Stimulated activated CD4-positive, alpha-beta T cell treated with anti-CD3 and anti-CD28 coated beads, Interleukin-2, amount 100 ng/mL, for 4 hours (primary cell): ENCODE measurements at places on chromosomes 16 and 17.

DNA sequence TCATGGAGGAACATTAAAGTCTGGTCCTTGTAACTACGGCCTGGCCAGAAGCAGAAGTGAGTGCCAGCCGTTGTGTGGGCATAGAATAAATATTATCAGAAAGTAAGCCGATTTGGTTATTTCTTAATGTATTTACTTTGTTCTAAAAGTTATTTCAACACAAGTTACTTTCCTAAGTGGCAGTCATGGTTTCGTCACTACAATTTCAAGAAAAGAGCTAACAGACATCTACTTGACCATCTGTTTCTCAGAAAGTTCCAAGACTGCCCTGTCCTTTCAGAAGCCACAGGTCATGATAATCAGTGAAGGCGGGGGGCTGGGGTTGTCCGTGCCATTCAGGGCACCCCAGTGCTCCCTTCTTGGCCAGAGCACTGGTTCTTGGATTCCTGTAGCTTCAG is 14.9 kb upstream of the FASN start:
- DNase-seq: no peak

DNA sequence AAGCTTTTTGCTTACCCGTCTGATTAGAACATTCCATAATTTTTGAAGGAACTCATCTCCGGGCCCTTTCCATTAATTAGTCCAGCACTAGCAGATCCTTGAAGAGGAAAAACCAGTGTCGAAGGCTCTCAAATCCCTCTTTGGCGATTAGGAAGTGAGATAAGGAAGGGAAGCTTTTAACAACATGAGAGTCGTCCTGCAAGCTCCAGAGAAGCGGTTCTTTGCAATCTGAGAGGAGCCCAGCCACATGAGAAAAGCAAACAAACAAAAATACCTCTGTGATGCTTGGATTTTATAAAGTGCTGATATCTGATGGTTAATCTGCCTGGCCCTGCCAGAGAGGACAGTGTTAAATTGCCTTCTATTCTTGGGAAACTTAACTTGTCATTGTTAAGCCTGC is 339.8 kb upstream of the SALL1 start:
- no peak for DNase-seq

DNA sequence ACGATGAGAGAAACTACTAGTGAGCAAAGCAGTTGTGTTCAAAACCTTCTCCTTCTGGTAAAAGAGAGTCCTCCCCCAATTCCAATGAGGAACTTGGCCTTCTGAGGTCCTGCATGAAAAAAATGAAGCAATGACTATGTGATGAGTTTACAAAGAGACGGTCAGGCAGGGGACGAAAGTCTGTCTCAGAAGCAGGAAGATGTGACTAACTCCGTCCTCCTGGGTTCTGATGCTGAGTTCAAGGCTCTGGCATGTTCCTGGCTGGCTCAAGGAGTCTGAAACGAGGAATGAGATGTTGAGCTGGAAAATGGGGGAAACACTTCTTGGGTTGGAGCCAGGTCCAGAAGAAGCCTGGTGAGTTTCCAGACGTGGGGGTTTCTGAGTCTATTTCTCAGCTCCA is 129.6 kb downstream of the CPPED1 start:
- no peak for DNase-seq

- no peak for DNase-seq
Observed at GRCh38 chr16:85921026-85921425, 22.1 kb downstream of the IRF8 start.

GRCh38 chr16:86202760-86203426 is 303.9 kb downstream of the IRF8 start:
- no peak for DNase-seq

DNA sequence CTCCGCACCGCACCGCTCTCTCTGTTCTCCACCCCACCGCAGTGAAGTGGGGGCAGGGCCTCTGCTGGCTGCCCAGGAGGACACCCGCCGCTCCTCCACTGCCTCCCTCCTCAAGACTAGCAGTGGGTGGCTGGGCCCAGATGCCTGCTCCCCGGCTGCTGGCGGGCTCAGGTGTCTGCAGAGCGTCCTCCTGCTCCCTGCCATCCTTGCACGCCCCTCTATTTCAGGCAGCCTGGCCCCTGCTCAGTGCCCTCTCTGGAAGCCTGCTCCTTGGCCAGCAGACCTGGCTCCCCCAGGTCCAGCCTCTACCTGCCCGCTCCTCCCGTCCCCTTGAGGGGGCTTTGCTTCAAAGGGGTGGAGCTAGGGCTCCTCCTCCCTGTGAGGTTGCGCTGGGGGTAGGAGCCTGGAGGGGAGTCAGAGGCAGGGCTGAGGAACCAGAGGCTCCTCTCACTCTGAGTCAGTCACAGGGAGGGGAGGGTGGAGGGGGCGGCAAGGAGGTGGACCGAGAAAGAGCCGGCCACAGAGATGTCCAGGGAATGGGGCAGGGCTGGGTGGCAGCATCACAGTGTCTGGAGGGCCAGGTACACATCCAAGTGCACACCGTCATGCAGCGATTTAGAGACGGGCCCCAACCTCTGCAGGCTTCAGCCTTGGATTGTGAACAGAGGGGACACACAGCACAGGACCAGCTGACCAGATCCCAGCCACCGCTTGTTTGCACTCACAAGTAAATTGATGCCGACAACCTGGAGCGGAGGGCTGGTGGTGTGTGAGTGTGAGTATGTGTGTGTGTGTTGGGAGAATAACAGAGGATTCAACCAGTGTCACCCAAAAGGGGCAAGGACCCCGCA is 9.8 kb upstream of the TMEM92 start:
- DNase-seq: no peak

DNA sequence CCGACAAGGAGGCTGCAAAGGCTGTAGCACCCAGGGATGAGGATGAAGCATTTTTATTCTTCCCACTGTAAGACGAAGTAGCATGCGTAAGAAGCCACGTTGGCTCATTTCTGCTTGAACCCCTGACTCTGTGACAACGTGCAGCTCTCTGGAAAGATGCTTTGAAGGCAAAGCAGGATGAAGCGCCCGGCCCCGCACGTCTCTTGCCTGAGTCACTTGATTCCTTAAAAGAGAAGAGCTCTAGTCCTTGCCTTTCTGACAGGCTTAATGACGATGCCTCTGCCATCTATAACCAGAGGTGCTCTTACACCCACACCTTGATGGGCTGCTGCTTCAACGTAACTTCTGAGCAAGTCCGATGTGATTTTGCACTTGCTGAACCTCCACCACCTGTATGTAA is 76.7 kb upstream of the MED9 start:
- DNase-seq: no peak

GRCh38 chr17:66775881-66776400 is 59.0 kb upstream of the CACNG5 start:
- DNase-seq: no peak

DNA sequence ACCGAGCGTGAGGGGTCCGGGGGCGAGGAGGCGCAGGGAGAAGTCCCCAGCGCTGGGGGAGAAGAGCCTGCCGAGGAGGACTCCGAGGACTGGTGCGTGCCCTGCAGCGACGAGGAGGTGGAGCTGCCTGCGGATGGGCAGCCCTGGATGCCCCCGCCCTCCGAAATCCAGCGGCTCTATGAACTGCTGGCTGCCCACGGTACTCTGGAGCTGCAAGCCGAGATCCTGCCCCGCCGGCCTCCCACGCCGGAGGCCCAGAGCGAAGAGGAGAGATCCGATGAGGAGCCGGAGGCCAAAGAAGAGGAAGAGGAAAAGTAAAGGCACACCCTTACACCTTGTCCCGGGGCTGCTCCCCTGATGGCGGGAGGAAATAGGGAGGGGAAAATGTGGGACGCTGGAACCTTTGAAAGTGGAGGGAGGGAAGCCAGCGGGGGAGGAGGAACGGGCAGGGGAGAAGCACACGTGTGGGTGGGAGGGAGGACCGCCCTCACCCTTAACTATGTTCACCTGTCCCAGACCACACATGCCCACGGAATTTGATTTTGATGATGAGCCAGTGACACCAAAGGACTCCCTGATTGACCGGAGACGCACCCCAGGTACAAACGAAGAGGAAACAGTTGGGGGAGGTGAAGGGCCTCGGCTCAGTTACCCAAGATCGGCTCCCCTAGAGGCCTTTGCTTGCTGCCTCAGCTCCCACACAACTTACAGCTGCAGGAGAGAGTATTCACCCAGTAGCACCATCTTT is 916 bp downstream of the PAGR1 start:
- no peak for DNase-seq

DNA sequence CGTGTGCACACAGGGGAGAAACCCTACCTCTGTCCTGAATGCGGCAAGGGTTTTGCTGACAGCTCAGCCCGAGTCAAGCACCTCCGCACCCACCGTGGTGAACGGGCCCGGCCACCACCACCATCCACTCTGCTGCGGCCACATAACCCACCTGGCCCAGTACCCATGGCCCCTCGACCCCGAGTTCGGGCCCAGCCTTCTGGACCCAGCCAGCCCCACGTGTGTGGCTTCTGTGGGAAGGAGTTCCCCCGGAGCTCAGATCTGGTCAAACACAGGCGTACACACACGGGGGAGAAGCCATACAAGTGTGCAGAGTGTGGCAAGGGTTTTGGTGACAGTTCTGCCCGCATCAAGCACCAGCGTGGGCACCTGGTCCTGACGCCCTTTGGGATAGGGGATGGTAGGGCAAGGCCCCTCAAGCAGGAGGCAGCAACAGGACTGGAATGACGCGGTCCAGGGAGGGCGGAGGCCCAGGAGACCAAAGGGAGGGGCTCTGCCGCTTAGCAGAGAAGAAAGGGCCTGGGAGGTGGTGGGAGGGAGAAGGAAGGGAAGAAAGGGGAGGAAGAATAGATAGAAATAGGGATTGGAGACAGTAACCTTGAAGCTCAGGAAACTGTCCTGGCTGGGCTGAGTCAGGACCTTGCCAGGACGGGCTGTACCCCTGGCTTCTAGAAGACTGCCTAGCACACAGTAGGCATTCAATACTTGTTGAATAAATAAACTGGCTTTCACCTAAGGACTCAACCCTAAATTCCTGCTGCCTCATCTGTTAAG is 3.6 kb downstream of the ZNF48 start:
- no peak for DNase-seq

GRCh38 chr16:85452364-85453193 is 160.5 kb upstream of the GSE1 start:
- DNase-seq: no peak

GRCh38 chr16:15961571-15962090 is 12.2 kb downstream of the ABCC1 start:
- DNase-seq: no peak

DNA sequence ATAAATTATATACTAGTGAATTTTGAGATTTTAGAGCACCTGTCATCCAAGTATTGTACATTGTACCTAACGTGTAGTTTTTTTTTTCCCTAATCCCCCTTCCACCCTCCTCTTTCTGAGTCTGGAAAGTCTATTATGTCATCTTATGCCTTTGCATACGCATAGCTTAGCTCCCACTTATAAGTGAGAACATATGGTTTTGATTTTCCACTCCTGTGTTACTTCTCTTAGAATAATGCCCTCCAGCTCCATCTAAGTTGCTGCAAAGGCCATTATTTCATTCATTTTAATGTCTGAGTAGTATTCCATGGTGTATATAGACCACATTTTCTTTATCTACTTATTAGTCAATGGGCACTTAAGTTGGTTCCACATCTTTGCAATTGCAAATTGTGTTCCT is 177.0 kb upstream of the C16orf82 start:
- DNase-seq: no peak

DNA sequence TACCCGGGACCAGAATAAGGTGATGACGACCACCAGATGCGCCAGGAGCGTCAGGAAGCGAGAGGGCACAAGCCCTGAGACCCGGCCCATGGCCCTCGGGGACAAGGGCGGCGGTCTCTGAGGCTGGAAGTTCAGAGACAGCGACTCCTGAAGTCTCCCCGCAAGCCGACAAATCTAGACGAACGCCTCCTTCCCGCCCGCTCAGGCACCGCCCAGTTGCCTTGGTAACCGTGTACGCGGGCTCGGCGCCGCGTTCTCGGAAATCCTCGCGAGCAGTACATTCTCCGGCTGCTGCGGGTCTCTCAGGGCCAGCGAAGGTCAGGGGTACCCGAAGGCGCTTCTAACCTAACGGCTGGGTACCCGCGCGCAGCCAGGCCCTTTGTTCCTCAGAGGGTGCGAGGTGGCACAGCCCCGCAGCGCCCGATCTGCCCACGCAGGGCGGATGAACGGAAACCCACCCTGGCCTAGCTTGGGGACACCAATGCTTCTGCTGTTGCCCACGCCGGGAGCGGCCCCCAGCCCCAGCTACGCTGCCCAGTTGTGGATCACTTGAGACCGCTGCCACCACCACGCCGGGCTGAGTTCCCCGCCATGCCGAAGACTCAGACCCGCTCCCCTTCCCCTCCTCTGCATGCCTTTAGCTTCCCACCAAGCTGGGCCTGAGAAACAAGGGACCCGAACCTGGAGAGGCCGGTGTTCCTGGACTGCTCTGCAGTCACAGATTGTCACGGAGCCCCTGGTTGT is at the start of gene TMEM107:
Gene TMEM107 (minus strand): TSS at position 184 of the 744 bp plus-strand sequence. CDS start 94 bp downstream, at position 90.
- DNase-seq: peak; percentile 80

GRCh38 chr17:48472411-48473281 is 42.6 kb upstream of the SKAP1 start:
- DNase-seq: no peak

- DNase-seq: no peak
Observed at GRCh38 chr17:14138649-14139048, 69.3 kb downstream of the COX10 start.

DNA sequence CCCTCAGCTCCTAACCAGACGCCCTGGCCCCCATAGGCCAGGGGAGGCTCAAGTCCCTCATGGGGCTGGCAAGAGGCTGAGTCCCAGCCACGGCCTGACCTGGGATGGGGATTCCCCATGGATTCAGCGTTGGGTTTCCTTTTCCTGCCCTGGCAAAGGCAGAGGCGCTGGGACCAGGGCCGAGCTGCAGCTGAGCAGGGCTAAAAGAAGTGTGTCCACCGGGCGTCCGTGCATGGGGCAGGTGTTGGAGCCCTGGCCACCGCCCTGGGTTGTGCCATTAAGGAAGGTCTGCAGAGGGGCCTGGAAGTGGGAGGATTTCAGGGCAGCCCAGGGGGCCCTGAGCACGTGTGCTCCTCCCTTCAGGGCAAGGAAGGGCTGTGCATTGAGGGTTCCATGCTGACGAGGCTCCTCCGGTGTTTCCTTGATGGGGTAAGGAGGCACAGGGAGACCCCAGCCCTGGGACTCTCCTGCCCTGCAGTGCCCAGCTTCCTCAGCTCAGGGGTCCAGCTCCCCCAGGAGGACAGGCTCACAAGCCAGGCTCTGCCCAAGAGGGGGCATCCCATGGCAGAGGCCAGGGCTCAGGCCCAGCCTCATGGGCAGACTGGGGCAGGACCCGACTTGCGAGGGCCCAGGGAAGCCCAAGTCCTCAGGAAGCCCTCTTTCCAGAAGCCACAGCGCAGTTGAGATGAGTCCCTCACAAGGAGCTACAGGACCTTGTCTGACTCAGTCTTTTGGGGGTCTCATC is 10.1 kb downstream of the TBC1D26 start:
- DNase-seq: no peak

- DNase-seq: no peak
Observed at GRCh38 chr17:57236686-57237299, 19.5 kb upstream of the MSI2 start.
